ENCODE measurements at places on chromosomes 11 and 22.

GRCh38 chr22:49322861-49323622 is 504.6 kb downstream of the BRD1 start:
- no peak for DNase-seq

- DNase-seq, result no peak
Observed at GRCh38 chr11:113202431-113202830, 112.0 kb upstream of the TTC12 start.

DNA sequence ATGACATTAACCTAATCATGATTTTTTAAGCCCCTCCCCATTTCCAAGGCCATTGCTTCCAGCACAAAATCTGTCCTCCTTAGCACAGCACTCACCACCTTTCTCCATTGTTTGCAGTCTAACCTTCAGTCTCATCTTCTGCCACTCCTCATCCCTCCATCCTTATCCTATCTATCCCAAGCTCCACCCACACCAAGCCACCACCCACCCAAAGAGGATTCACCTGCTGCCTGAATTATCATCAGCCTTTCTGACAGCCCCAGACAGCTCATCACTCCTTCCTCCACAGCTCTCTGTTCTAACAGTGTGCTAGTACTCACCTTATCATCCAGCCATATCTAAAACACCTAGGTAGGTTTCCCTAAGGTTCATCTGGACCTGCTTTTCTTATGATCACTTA is 20.7 kb upstream of the SMCO4 start:
- no peak for DNase-seq

- no peak for DNase-seq
Observed at GRCh38 chr11:23236826-23237555, 376.7 kb upstream of the CCDC179 start.

Measured in 8988T (cell line).